ENCODE measurements at places on chromosomes 3 and 15.

GRCh38 chr3:60215946-60216345 is 1035.3 kb downstream of the FHIT start:
- no peak for DNase-seq

DNA sequence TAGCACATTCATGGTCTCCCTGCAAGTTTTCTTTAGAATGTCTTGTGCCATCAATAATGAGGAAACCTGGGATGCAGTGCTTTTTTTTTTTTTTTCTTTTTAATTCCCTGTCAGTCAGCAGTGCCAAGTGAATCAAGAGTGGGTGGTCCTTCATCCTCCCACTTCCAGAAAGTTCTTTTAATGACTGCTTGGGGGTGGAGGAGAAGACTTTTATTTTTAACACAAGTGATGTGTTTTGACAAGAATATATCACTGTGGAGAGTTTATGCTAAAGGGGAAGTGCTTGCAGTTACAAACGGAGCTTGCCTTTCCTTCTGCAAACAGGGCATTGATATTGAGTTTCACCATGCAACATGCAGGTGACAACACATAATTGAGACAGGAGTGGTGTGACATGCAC is 69.7 kb downstream of the CACNA2D3 start:
- DNase-seq: no peak

DNA sequence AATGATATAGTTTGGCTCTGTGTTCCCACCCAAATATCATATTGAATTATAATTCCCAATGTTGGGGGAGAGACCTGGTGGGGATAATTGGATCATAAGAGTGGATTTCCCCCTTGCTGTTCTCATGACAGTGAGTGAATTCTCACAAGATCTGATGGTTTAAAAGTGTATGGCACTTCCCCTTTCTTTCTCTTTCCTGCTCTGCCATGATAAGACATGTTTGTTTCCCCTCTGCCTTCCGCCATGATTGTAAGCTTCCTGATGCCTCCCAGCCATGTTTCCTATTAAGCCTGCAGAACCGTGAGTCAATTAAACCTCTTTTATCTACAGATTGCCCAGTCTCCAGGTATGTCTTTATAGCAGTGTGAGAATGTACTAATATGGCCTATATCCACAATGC is 126.7 kb upstream of the GMNC start:
- DNase-seq: no peak

DNA sequence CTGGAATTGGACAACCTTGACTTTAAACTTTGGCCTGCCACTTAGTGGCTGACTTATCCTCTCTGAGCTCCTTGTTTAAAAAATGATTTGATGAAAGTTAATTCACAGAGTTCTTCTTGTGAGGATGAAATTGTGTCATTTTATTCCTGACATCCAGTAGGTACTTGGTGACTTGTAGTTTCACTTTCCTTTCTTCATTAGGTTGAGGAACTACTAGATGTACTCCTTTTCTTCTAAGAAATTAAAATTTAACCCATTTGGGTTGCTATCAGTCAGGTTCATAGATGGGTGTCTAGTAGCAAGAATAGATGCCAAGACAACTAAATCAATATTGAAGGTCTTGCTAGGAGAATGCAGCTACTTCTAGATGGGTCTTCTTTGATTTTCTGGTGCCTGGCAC is 5.2 kb downstream of the NR1D2 start:
- DNase-seq: no peak

DNA sequence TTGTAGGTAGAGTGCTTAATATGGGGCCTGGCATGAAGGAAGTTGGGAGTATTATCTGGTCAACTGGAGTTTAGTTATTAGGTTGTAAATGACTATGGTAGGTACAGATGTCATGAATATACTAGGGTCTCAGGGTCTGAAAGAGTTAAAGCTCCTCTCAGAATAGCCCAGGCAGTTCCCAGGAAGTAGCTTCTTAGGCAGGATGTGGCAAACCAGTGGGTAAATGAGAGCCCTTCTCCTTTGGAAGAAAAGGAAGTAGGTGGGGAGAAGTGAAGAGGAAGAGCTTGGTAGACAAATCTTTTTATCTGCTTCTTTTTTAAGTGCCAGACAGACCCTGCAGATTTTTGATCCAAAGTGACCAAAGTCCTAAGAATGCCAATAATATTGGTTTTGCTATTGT is 24.5 kb downstream of the MAP2K1 start:
- no peak for DNase-seq

GRCh38 chr3:195446359-195446758 is 3.5 kb upstream of the ACAP2 start:
- no peak for DNase-seq

GRCh38 chr3:40582401-40583027 is 57.8 kb downstream of the ZNF621 start:
- no peak for DNase-seq

DNA sequence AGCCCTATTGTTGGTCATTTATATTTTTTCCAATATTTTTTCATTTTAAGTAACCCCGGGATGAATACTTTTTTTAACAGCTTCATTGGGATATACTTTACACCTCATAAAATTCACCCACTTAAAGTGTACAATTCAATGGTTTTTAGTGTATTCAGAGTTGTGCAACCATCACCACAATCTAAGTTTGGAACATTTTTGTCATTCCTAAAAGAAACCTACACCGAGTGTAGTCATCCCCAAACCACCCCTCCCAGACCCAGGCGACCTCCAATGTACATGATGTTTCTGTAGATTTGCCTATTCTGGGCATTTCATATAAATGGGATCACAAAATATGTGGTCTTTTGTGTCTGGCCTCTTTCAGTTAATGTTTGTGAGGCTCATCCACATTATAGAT is 118.3 kb upstream of the FRMD4B start:
- DNase-seq: no peak

DNA sequence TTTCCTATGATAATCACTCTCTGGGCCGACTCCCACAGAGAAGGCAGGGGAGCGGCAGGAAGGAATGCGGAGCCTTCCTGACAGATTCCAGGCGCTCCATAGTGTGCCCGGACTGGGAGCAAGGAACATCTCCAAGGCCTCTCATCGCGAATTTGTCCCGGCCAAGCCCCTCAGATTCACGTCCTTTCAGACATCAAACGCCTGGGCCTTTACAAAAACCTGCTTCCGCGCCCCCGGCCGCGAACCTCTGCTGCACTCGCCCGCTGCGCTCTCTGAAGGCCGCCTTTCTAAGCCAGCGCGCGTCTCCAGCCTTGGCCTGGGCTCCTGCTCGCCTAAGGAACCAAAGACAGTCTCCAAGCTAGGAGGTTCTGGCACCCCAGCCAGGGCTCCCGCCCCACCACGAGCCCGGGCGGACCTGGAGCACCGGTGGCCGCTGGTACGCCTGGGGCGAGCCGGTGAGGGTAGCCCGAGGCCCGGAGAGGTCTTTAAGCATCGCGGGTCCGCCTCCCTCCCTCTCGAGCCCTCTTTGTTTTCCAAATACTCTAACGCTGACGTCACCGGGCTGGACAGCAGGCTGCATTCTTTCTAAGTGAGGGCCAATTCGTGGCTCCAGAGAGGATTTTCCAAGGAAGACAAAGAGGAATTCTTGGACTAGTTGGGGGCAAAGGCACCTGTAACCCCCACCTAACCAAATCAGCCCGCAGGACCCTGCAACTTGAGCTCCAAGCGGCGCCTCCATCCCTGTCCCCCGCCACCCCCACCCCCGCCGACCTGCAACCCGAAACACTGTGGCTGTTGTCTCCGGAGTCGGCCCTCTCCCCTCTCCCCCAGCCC is 759 bp downstream of the AMOTL2 start:
- no peak for DNase-seq

- DNase-seq: no peak
Observed at GRCh38 chr3:34056951-34057390, 258.5 kb downstream of the PDCD6IP start.
